ENCODE measurements at places on chromosomes 12 and 14.

DNA sequence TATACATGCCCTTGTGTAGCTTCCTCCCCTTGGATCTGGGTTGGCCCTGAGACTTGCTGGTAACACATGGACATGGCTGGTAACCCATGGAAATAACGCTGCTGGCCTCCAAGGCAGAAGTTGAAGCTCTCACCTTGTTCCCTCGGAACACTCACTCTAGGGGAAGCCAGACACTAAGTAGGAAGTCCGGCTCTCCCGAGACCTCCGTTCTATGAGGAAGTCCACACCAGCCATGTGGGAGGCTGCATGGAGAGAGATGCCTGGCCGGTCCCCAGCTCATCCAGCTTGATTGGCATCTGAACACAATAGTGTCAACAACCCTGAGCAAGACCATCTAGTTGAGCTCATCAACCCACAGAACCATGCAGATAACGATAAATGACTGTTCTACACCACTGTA is 39.7 kb upstream of the VRK1 start:
- DNase-seq: no peak

DNA sequence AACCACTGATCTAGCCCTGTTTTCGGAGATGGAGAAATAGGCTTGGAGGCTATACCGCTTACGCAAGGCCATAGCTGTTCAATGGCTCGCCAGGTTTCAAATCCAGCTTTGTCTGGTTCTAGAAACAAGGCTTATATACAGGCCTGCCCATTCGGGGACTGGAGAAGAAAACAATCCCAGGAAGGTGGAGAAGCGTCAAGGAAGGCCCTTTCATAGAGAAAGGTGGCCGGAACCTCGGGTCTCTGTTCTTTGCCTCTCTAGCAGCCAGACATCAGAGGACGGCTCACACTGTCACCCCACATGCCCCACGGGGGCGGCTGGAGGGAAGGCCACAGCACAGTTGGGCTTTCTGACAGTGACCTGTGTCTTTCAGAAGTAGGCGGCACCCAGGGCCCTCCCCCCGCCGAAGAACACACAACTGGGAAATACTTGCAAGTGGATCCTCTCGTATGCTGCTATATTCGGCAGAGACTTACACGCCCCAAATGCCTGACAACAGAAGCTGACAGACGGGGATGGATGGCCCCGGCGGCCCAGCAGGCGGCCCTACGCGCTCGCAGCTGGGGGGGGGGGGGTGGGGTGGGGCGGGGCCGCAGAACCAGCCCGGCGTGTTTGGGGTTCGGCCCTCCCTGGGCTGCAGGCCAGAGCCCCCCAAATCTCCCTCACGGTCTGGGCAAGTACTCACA is 4.5 kb upstream of the SETD1B start:
- DNase-seq: peak; percentile 71

GRCh38 chr12:90030726-90031125 is 322.1 kb upstream of the ATP2B1 start:
- DNase-seq: no peak

- no peak for DNase-seq
Observed at GRCh38 chr14:51789114-51789513, 71.3 kb upstream of the GNG2 start.

GRCh38 chr12:124713041-124713435 is 145.6 kb upstream of the NCOR2 start:
- DNase-seq: no peak

DNA sequence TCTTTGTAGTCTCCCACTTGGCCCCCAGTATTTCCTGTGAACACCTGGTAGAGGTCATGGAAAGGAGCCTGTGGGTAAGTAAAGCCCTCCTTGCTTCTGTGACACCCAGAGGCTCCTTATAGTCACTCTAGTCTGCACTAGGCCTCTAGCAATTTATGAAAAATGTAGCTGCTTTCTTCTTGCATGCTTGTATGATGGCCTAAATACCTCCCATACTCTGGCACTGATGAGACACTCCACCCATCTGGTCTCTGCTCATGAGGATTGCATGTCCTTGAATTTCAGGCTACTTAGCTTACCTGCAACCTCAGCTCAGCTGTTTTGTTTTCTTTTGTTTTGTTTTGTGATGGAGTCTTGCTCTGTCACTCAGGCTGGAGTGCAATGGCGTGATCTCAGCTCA is 4.6 kb upstream of the A2ML1 start:
- DNase-seq: no peak

- peak; percentile 29 for DNase-seq
Observed at GRCh38 chr12:58509116-58509885, 411.0 kb downstream of the LRIG3 start.

DNA sequence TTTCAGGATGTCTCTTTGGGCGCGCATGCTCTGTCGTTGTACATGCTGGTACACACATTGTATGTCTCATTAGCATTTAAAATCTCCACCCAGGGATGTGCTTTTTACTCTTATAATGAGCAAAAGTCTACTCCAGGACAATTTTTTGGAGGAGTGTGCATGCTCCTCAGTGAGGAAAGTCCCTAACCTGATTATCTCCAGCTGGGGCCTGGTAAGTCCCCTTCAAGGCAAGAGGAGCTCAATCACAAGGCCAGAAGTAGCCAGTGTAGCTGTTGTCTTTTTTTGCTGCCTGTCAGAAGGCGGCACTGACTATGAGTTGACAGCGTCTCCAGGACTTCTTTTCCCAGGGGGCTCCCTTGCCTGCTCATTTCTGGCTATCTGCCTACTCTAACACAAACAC is 218.3 kb upstream of the CNTN1 start:
- no peak for DNase-seq

- peak; percentile 42 for DNase-seq
Observed at GRCh38 chr12:87086118-87086891, 830.1 kb upstream of the MGAT4C start.

GRCh38 chr12:75825686-75826085 is 205.9 kb downstream of the PHLDA1 start:
- DNase-seq: peak; percentile 57

DNA sequence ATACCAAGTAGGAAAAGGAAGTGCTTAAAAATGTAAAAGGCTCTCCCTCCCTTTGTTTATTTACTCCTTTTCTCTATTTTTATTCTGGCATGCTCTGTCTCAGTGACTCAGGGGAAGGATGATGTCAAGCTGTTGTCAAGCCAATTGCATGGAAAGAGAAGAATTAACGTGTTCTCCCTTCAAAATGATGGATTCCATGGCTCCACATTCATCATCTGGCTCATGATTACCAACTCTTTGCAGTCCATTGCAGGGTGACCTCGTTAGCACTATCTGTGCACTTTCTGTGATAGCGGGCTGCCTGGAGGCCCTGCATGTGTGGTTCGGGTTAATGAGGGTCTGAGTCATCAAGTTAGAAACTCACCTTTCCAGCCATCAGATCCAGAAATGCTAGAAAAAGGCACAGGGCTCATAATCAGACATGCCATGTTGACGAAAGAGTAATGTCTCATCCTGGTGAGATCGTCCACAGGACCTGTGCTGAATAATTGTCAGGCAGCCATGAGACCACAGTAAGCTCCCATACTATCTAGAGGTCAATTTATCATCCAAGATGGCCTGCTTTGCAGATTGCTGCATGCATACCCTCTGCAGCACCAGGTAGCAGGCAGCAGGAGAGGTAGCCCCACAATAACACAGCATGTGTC is 79.2 kb upstream of the BTG1 start:
- DNase-seq: peak; percentile 56

- peak; percentile 55 for DNase-seq
Observed at GRCh38 chr12:106226884-106227640, 20.8 kb downstream of the CKAP4 start.

- no peak for DNase-seq
Observed at GRCh38 chr12:126608607-126609175, 1543.5 kb downstream of the AACS start.

GRCh38 chr12:119770146-119770545 is 102.2 kb downstream of the PRKAB1 start:
- DNase-seq: no peak

- DNase-seq: no peak
Observed at GRCh38 chr12:49969027-49969426, 3.7 kb upstream of the AQP6 start.

GRCh38 chr14:34424488-34424887 is 37.6 kb downstream of the SPTSSA start:
- no peak for DNase-seq

DNA sequence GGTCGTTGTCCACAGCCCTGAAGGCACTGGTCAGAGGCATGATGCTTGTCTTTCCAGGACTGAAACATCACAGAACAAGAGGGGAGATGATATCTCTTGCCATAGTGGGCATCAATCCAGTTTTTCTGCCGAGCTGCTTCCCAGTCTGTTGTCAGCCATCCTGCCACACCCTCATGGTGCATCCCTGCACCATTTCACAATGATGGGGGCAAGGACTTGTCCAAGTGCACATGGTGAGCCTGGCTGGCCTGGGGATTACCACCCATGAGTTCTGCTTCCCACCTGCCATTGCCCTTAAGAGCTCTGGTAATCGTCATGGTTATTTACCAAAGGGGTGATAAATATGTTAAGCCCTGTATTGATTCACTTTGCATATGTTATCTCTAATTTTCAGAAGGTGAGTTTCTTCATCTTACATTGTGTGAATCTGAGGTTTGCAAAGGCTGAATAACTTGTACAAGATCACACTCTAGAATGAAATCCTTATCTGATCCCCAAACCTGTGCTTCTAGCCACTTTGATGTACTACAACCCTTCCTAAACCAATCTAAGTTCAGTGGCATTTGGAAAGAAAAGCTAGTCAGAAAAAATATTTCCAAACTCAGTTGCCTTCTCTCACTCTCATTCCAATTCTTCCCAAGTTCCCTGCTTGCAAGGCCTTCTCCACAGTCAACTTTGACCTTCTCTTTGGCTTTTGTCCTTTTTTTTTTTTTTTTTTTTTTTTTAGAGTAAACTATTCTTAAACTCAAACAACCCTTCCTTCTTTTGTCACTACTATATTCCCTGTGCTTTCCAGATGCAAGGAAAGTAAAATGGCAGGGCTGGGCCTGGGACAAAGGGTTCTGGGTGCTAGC is 2.3 kb downstream of the AVIL start:
- no peak for DNase-seq

GRCh38 chr12:20475542-20475941 is 107.2 kb downstream of the PDE3A start:
- peak; percentile 27 for DNase-seq

- peak; percentile 24 for DNase-seq
Observed at GRCh38 chr12:49838973-49839633, 3.8 kb downstream of the BCDIN3D start.

- no peak for DNase-seq
Observed at GRCh38 chr12:127175361-127175760, 1091.6 kb upstream of the TMEM132C start.

DNA sequence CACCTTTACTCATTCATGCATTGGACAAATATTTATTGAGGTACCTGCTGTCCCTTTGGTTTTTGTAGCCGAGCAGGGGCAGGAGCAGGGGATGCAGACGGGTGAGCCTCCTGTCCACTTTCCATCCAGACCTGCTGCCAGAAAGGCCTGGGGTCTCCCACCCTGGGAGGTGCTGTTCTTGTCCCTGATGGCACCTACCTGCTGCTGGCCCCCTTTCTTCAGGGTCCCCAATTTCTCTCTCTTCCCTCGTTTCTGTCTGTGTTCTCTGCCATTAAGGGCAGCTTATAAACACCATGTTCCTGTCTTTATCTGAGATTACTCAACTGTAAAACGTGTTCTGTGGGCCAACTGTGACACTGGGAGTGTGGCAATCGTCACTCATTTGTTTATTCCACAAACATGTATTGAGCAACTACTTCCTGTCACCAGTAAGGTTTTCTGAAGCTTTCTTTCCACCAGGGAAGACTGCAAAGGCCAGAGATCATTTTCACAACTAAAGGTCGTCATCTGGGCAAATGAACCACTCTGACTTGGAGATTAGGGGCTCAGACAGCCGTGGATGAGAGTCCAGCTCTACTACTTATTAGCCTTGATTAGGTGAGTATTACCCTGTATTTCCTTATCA is at the start of gene HAL:
Gene HAL (minus strand): TSS at position 311 of the 625 bp plus-strand sequence. CDS start 434 bp downstream, outside the sequence.
- DNase-seq: no peak

DNA sequence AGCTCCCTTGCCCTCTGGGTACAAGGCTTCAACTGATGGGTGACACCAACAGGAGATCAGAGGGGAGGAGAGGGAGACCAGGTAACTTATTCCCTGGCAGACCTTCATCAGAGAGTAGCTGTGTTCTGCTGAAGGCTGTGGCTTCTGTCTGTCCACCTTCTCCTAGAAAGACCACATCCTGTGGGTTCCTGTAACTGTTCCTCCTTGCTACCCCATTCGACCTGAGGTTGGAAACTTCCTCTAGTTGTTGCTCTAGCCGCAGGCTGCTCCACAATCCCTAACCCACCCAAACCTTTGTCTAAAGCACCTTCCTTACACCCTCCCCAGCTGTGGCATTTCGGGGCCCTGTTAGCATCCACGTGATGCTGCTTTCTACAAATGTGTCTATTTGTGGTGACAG is 454.2 kb downstream of the DPF3 start:
- DNase-seq: no peak

- no peak for DNase-seq
Observed at GRCh38 chr14:74492776-74493342, at the start of gene NPC2. TSS of gene NPC2 (minus strand) at chr14:74493305. CDS start at chr14:74493274, 31 bp downstream.

DNA sequence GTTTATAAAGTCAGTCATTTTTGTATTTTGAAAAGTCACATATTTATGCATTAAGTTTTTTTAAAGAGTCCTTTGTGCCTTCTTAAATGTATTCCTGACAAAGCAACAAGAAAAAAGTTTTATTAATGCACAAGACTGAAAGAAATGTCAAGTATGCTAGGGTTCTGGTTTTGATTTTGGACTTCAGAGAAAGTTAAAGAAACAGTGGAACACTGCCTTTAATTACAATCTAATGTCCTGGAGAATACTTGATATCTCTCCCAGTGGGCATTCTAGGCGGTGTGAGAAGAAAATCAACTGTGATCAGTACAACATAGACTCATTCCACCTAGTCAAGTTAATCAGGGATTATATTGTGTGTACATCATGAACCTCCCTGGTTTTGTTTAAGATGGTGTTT is 49.9 kb downstream of the PRICKLE1 start:
- DNase-seq: no peak

DNA sequence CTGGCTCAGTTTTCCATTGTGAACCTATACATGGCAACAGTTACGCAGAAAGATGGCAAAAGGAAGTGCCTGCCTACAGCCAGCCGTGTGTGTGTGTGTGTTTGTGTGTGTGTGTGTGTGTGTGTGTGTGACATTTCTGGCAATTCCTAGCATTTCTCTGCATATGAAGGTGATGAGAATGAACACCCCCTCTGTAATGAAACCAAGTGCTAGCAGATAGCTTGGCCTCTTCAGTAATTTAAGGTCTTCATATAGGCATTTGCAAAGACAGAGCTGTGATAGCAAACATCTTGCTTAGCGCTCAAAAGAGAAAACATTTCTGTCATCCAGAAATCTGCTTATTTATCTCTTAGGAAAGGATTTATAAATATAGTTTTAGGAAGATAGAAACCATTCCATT is 389.1 kb downstream of the AACS start:
- no peak for DNase-seq

- no peak for DNase-seq
Observed at GRCh38 chr12:111430433-111431353, 25.0 kb downstream of the SH2B3 start.

DNA sequence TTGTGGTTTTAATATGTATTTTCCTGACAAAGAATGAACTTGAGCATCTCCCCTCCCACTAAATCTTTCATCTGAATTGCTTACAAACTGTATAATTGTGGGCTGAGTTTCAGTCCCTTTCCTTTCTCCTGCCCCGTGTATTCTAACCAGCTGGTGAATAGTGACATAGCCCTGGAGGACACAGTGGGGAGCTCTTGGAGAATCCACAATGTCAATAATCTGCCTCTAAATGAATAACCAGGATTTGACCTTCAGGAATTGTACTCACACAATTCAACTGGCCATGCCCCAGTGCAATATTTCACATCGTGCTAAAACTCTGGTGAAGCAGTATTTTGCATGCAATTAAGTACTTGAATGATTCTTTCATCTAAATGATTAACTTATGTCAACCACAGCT is 177.2 kb downstream of the C12orf42 start:
- no peak for DNase-seq
